Renal pelvis (tissue), 12 donors: ENCODE measurements at places on chromosomes 7 and 10.

- no peak for DNase-seq
Observed at GRCh38 chr7:12870219-12870618, 182.8 kb downstream of the ARL4A start.

- DNase-seq, result no peak
Observed at GRCh38 chr10:93604146-93604545, 3.1 kb upstream of the RBP4 start.

GRCh38 chr10:44564790-44565189 lies 179.9 kb upstream of the CXCL12 start:
- no peak for DNase-seq

DNA sequence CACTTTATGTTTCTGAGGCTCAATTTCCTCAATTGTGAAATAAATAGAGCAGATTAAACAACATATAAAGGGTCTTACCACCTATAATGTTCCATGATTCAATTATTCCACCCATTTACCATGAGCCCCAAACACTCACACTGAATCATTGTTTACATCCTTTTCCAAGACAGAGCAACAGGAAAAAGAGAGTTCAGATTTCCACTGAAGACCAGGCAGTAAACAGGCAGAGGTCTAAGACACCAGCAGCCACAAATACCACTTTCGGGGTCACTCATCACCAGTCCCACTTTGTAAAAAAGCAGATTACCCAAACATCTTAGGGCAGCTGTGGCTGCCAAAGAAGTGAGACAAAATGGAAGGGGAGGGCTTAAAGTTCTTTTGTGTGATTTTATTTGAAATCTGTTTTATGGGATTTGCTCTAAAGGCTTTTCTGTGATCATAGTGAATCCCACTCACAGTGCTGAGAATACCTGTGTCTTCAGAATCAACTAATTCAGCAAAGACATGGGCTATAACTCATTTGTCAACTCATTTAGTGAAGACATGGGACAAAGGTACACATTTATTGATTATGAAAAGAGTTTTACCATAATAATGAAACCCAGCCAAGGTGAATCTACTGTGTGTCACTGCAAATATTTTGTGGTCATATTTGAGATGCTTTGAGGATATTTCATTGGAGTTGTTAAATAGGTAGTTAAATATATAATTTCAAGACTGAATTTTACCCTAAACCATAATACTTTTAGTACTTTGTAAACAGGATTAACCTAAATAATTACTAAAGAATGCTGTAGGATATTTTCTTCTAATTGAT lies 24.8 kb upstream of the DLD start:
- no peak for DNase-seq

- no peak for DNase-seq
Observed at GRCh38 chr10:28046579-28046978, 47.7 kb upstream of the ODAD2 start.

DNA sequence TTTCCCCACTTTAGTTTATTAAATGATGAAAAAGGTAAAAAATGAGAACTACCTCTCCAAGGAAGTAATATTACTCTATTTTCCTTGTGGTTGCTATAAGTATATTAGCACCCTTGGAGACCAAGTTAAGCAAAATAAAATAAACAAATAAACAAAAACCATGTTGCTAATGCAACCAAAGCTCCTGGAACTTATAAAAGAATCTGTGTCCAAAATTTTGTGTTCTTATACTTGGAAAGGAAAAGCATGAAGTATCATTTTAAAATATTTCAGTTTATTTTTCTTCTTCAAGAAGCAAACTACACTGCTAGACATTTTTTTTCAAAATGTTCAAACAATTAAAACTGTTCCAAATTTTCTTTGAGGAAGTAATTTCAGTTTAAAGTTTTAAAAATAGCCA lies 441.9 kb upstream of the LRRTM3 start:
- DNase-seq, result no peak

GRCh38 chr7:115701141-115701540 lies 329.4 kb downstream of the TFEC start:
- DNase-seq, result no peak

GRCh38 chr7:33050535-33051318 lies 11.8 kb downstream of the NT5C3A start:
- DNase-seq, result peak; percentile 48

DNA sequence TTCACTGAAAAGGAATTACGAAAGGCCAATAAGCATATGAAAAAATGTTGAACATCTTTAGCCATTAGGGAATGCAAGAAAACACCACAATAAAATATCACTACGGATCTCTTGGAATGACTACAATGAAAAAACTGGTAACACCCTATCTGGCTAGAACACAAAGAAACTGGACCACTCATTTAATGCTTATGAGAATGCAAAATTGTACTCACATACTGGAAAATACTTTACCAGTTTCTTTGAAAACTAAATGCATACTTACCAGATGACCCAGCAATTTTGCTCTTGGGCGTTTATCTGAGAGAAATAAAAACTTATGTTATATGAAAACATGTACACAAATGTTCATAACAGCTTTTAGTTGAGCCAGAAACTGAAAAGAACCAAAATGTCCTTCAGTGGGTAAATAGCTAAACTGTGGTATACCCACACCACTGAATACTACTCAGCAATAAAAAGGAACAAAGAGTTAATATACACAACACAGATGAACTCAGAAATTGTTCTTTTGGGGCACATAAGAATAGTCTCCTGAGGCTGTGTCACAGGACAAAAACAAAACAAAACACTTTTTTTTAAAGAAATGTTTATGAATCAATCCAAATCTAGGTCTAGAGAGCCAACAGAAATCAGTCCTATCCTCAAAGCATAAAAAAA lies 23.5 kb downstream of the CNOT4 start:
- DNase-seq, result no peak

DNA sequence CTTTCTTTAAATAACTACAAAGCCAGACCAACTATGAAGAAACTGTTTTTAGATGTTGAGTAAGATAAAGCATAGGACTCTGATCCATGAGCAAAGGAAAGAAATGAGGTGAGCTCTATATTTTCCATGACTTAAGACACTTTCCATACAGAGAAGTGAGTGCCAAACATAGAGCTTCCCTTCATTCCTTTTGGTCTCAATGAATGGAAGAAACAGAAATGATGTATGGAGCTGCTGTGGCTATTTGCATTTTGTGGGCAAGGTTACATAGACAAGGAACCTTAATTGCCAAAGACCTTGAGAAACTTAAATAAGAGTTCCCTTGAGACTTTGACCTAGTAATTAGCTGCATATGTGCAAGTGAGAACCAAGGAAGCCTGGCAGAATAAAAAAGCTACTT lies 1152.2 kb downstream of the XPNPEP1 start:
- no peak for DNase-seq

DNA sequence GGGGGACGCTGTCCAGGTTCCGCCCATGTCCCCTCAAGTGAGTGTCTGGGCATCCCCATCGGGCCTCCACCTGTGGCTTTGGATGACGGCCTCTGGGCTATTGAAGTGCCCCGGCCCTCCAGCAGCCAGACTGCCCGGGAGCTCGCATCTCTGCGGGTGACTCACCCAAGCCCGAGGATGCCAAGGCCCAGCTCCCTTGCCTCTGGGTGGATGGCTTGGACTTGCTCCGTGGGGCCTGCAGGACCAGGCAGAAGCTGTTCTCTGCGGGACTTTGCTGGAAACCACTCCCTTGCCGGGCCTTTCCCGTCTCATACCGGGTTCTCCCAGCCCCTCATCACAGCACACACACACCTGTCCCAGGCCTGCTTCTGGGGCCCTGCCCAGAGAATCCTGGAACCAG lies 22.4 kb downstream of the DPYSL4 start:
- DNase-seq, result no peak

- no peak for DNase-seq
Observed at GRCh38 chr10:21510241-21511094, 15.0 kb downstream of the SKIDA1 start.

- DNase-seq, result no peak
Observed at GRCh38 chr10:18501629-18502028, 149.8 kb downstream of the NSUN6 start.

- no peak for DNase-seq
Observed at GRCh38 chr10:58010073-58010702, 257.5 kb downstream of the IPMK start.

- peak; percentile 48 for DNase-seq
Observed at GRCh38 chr10:96292971-96293920, 11.0 kb upstream of the DNTT start.

GRCh38 chr10:20981419-20981953 lies 84.4 kb upstream of the NEBL start:
- no peak for DNase-seq

DNA sequence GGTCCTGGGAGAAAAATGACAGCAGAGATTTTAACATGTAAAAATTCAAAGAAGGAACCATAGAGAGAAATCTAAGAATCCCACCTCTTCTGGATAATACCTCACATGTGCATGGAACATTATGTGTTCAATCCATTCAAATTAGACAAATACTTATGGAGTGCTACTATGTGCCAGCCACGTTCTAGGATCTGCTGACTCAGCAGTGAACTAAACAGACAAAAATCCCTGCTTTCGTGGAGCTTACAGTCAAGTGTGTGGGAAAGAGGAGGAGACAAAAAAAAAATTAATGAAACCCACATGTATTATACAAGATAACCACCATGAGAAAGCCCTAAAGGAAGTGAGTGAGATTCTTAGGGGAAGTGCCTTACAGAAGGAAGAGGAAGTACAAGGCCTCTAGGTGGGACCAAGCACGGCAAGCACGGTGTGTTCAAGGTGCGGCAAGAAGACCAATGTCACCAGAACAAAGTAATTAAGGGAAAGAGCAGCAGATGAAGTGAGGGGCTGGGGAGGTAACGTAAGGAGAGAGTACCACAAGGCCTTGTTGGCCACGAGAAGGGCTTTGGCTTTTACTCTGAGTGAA lies 71.0 kb downstream of the SLC25A13 start:
- DNase-seq, result no peak

DNA sequence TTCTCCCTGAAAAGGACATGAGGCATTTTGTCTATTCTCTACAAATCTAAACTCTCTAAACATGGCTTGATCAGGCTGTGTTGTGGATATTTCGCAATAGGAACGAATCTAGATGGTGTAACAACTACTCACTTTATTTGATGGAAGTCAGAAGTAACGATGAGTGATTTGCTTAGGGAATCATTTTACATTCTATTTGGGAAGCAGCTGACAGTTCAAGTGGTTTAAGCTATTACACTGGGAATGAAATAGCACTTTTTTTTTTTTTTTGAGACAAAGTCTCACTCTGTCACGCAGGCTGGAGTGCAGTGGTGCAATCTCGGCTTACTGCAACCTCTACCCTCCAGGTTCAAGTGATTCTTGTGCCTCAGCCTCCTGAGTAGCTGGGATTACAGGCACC lies 44.1 kb downstream of the NPY start:
- DNase-seq, result no peak
